ENCODE measurements at places on chromosomes 12 and 14. TPM values are rescaled to one million over a fixed set of nuclear protein-coding genes. Genes with fewer than 3 reads are reported as not detected.

- H3K4me3 ChIP-seq: no peak overlapping the region
- no peak overlapping the region for H3K27ac ChIP-seq
- H3K36me3 ChIP-seq: no peaks in the 10 kb centered on the region
- no peaks in the 10 kb centered on the region for H3K27me3 ChIP-seq
Measured at GRCh38 chr12:108576660-108577234, 14.4 kb downstream of the ISCU start.

- no peaks in the 10 kb centered on the region for H3K36me3 ChIP-seq
- no peak overlapping the region for H3K4me3 ChIP-seq
- no peak for DNase-seq
- no peak overlapping the region for H3K27ac ChIP-seq
- no peaks in the 10 kb centered on the region for H3K4me1 ChIP-seq
Measured at GRCh38 chr14:102819176-102819628, 42.0 kb downstream of the TRAF3 start.

GRCh38 chr12:58681730-58682129, 238.6 kb downstream of the LRIG3 start:
- H3K36me3 ChIP-seq: no peaks in the 10 kb centered on the region
- H3K4me1 ChIP-seq: no peaks in the 10 kb centered on the region
- no peak overlapping the region for H3K27ac ChIP-seq
- H3K27me3 ChIP-seq: no peaks in the 10 kb centered on the region
- no peak overlapping the region for H3K4me3 ChIP-seq

- no peaks in the 10 kb centered on the region for H3K27me3 ChIP-seq
- H3K4me1 ChIP-seq: peaks cover 43% of the 10 kb centered on the region
- no peaks in the 10 kb centered on the region for H3K36me3 ChIP-seq
- H3K4me3 ChIP-seq: no peak overlapping the region
- H3K27ac ChIP-seq: peak overlapping the region; percentile 55
Measured at GRCh38 chr12:55712700-55713415, 3.0 kb upstream of the BLOC1S1 start.

- H3K27ac ChIP-seq: no peak overlapping the region
- H3K27me3 ChIP-seq: no peaks in the 10 kb centered on the region
- H3K4me3 ChIP-seq: no peak overlapping the region
- H3K4me1 ChIP-seq: no peaks in the 10 kb centered on the region
- no peaks in the 10 kb centered on the region for H3K36me3 ChIP-seq
Measured at GRCh38 chr14:87199381-87199780, 793.6 kb downstream of the GALC start.

Gene YLPM1
- total RNA-seq: 40.0 TPM

Gene IFNG
- not detected for total RNA-seq

Gene CLEC4A
- not detected for total RNA-seq

Gene MYF5
- total RNA-seq: not detected

Gene AQP5
- total RNA-seq: not detected

All from GM23248 (cell line).